ENCODE measurements at places on chromosomes 6 and 20.

- no peak for DNase-seq
Measured at GRCh38 chr20:58075586-58076345, 152.7 kb downstream of the ANKRD60 start.

DNA sequence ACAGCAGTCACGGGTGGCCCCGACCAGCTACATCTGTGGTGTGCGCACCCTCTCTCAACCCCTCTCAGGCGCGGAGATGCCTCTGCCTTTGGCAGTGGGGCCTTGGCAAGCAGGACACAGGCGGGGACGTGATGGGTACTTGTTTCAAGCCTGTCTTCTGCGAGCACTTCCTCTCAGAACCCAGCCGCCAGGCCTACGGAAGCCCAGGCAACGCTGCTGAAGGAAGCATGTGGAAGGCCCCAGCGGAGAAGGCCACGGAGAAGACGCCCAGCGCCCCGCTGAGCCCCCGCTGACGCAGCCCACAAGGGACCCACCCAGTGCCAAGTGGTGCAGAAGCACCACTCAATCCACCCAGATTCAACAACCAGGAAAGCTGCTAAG is 13.0 kb downstream of the SERPINB6 start:
- no peak for DNase-seq

DNA sequence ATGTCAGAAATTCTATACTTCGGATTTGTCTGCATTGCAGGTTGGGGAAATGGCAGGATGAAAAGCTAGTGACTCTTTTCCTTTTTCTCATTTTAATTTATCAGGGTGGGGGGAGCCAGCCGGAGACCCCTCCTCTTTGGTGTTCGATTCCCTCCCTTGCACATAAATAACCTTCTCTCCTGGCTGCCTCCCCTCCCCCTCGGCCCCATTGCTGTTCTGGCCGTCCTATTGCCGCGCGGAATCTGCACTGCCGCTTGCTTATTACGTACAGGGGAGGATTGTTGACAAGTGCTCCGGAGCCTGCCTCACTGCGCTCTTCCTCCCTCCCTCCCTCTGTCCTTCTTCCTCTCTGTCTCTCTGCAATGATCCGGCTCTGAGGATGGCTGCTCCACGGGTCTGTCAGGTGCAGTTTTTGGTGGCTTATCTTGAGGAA is 154.7 kb downstream of the JARID2 start:
- peak; percentile 56 for DNase-seq

- DNase-seq = peak; percentile 74
Measured at GRCh38 chr20:35604449-35604747, 11.2 kb upstream of the SPAG4 start.

- no peak for DNase-seq
Measured at GRCh38 chr6:11824986-11825385, 46.4 kb upstream of the ADTRP start.

DNA sequence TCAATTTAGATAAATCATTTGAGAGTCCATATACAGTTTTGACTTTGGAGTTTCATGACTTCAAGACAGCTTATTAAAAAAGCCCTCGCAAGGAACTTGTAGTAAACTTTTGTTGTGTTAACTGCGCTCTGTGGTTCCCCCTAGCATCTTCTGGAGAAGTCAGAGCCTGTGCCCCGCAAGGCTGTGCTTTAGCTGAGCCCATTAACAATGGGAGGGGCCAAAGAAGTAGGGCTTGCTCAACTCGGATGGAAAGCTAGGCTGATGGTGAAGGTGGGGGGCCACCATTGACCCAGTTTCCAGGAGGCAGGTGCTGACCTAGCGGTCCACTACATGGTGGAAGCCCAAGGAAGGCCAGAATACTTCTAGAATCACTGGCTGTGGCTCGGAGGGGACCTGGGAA is 29.3 kb upstream of the OVOL2 start:
- peak; percentile 14 for DNase-seq

DNA sequence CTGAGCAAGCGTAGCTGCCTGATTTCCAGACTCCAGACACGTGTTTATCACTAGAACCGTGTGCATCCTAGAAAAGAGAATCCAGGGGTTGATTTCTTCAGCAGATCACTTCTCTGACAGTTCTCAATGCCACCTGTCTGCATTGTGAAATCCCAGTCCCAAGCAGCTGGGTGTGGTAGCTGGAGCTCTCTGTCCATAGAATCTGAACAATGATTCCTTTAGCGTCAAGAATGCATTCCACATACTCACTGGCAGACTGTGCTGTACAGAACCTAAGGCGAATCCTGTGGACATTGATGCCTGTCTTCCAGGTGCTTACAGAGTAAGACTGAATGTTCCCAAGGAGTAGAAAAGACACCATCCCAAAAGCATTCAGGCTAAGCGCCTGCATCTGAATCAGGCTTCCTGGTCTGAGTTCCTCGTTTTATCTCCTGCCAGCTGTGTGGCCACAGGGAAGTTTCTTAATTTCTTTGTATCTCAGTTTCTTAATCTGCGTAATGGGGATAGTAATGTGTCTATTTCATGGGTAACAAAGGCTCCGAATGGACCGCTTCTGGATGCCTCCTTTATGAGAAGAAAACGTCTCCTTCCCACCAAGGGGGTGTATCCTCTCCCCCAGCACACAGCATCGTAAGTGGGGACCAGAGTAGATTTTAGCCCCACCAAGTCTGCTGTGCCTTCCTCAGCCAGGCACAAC is 10.4 kb upstream of the TRAF3IP2 start:
- no peak for DNase-seq

DNA sequence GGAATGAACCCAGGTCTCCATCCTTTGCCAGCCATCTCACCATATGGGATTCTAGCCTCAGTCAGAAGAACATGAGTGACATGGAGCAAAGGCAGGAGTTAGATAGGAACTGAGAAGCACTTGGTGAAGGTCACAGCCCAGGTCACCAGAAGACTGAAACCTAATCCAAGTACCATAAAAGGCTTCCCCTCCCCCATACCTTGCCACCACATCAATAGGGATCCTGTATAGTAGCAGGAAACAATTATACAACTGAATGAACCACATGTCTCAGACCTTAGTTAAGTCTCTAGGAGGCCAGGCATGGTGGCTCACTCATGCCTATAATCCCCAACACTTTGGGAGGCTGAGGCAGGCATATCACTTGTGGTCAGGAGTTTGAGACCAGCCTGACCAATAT is 49.6 kb downstream of the KIZ start:
- DNase-seq = no peak

- DNase-seq = no peak
Measured at GRCh38 chr6:71336901-71337300, 48.3 kb downstream of the OGFRL1 start.

GRCh38 chr6:104525677-104526322 is 333.9 kb downstream of the HACE1 start:
- DNase-seq = peak; percentile 90

- DNase-seq = peak; percentile 70
Measured at GRCh38 chr6:79269877-79270276, 35.4 kb upstream of the HMGN3 start.

DNA sequence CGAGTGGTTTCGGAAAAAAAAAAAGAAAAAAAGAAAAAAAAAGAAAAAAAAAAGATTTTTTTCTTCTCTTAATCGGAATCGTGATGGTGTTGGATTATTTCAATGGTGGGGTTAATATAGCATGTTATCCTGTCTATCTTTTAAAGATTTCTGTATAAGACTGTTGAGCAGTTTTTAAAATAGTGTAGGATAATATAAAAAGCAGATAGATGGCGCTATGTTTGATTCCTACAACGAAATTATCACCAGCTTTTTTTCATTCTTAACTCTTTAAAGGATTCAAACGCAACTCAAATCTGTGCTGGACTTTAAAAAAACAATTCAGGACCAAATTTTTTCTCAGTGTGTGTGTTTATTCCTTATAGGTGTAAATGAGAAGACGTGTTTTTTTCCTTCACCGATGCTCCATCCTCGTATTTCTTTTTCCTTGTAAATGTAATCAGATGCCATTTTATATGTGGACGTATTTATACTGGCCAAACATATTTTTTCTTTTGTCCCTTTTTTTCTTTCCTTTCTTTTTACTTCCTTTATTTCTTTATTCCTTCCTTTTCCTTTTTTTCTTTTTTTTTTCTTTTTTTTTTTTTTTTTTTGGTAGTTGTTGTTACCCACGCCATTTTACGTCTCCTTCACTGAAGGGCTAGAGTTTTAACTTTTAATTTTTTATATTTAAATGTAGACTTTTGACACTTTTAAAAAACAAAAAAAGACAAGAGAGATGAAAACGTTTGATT is 3.6 kb downstream of the SOX4 start:
- DNase-seq = no peak

GRCh38 chr6:20242397-20242796 is 30.1 kb upstream of the MBOAT1 start:
- no peak for DNase-seq

GRCh38 chr20:62066339-62066982 is 780 bp upstream of the TAF4 start:
- peak; percentile 87 for DNase-seq

DNA sequence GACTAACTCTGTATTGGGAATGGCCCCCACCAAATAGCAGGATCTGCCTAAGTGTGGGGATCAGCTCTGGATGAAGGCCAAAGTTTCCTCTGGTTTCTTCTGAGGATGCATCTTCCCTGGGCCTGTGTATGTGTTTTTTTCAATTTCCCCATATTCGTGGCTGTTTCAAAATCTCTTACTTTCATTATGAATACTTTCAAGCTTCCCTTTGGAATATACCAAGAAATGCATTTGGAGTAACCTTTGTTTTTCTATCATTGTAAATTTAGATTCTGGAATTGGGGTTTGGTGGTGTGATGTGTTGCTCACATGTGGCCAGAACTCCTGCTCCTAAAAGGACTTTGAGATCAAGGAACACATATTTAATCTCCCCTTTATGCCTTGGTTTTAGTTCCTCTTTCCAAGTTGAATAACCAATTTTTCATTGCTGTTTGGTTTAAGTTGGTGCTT is 8.4 kb downstream of the ENTPD6 start:
- DNase-seq = no peak

DNA sequence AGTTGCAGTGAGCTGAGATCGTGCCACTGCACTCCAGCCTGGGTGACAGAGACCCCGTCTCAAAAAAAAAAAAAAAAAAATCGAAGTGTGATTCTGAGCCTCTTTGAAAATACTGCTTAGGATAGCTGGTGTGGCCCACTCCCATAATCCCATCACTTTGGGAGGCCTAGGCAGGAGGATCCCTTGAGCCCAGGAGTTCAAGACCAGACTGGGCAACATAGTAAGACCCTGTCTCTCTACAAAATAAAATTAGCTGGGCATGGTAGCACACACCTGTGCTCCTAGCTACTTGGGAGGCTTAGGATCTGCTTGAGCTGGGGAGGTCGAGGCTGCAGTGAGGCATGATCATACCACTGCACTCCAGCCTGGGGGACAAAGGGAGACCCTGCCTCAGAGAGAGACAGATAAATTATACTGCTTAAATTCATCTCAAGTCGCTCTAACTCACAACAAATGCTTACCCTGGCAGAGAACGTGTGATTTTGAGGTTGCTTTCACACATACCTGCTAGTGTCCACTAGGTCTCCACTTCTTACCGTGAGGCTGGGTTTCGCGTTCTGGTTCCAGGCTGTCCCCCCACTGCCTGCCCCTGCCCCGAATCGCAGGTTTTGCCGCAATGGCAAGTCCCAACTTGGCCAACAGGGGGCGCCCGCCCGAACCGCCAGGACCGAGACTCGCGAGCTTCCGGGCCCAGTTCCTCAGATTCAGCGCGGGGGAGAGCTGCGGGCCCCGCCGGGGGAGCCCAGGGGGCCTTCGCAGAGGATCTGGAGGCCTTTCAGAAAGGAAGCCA is 12.3 kb upstream of the TMC2 start:
- DNase-seq = peak; percentile 83

DNA sequence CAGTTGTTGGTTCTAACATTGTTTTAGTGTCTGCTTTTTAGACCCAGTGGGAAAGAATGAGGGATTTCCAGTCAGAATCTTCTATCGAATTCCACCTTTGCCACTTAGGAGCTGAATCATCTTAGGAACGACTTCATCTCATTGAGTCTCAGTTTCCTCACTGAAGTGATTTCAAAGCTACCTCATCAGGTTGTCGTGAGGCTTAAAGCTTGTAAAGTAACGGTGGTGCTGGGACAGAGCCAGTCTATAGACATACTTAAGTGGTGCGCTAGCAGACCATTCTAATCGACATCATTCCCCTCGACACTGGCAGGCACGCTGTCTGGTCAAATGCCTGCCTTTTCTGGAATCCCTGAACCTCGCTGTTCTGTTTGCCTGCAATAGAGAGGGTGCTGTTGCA is 55.5 kb downstream of the TMEM170B start:
- no peak for DNase-seq

GRCh38 chr6:24935366-24936152 is at the start of gene RIPOR2:
RIPOR2 (minus strand) TSS chr6:24935960; CDS start chr6:24935898, 62 bp downstream.
- DNase-seq = peak; percentile 87

GRCh38 chr20:41375846-41376245 is 9.2 kb upstream of the EMILIN3 start:
- DNase-seq = no peak

DNA sequence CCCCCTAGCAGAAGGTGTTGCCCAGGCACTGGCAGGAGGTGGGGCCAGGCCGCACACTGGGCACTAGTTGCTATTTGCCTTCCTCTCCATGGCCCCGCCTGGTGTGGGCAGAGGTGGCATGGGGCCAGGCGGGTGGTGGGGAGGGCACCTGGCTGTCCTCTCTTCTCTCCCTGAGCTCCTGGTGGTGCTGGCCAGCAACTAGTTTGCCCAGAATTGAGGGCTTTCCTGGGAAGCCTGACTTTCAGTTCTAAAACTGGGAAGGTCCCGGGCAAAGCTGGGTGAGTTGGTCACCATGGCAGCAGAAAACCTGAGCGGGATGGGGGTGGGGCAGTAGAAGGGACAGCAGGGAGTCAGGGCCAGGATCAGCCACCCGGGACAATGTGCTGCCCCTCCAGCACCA is 48.2 kb downstream of the RBM38 start:
- no peak for DNase-seq

DNA sequence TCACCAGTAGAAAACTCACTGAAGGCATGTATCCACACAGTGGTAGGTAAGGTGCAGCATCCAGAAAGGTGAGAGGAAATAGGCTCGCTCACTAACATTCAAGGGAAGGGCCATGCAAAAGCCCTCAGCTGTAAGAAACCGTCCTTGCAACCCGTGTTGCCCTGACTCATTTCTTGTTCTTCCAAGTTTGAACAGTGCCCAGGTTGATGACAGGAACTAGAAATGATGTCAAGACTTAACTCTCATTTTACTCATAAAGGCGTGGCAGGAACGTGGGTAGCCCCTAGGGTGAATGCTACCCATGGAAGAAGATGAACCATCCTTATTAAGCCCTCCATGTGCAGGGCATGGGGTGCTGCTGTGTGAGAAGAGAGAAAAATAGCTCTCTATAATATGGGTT is 187.6 kb downstream of the CD83 start:
- no peak for DNase-seq

DNA sequence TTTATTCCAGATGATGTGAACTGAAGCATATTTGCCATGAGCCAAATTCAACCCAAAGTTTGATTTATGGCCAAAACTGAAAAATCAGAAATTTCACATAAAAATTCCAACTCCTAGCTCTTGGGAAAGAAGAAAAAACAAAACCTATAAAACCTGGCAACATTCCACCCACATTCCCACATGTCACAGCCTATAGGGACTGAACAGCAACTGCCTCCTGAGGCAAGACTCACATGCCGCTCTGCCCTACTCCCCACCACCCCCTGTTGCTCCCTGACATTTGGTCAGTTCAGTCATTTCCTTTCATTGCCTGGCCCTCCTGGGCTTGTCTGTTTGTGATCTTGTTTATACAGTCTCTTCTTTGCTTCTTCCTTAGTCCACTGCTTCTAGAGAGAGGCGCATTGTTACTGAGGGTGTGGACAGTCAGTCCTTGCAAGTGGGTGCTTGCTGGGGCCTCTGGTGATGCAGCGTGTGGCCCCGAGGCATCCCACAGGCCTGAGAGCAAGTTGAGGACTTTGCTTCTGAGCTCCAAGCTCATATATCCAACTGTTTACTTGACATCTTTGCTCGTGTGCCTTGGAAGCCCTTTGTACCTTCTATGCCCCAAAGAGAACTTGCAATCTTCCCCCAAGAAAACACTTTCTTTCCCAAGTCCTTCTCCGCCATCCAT is 31.4 kb downstream of the NFATC2 start:
- DNase-seq = no peak
